ENCODE measurements at places on chromosomes 12 and 14.

DNA sequence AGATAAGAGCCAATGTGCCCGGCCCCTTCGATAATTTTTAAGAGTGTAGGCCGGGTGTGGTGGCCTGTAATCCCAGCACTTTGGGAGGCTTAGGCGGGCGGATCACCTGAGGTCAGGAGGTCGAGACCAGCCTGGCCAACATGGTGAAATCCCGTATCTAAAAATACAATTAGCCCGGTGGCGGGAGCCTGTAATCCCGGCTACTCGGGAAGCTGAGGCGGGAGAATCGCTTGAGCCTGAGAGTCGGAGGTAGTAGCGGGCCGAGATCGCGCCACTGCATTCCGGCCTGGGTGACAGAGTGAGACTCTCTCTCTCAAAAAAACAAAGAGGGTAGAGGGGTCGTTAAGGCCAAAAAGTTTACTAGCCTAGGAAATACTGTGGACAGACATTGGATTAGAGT lies 2.6 kb downstream of the KRAS start:
- DNase-seq, result no peak

GRCh38 chr12:47910486-47910885 lies 5.7 kb upstream of the VDR start:
- DNase-seq, result no peak

DNA sequence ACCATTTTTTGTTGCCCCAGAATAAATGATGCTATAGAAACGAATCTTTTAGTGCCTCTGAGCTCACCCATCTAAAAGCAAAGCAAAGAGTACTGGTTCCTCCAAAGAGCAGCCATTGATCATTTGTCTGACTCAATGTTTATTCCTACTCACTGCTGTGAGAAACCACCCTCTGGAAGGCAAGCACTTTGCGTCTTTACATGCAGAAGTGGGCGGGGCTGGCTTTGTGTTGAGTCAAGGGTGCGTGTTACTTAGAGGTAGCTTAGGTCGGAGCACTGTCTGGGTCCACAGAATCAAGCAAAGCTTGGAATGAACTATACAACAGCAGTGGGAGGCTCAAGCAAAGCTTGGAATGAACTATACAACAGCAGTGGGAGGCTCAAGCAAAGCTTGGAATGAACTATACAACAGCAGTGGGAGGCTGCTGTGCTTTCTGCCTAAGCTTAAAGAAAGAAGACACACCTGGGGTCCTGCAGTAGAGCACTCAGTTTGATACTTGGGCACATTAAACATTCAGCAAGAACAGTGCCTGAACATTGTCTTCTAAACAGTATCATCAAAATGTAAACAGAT lies 77.2 kb upstream of the PRICKLE1 start:
- DNase-seq, result no peak

GRCh38 chr14:84065811-84066210 lies 1464.1 kb upstream of the FLRT2 start:
- DNase-seq, result no peak

GRCh38 chr12:94012071-94012470 lies 136.3 kb upstream of the PLXNC1 start:
- no peak for DNase-seq

- no peak for DNase-seq
Measured at GRCh38 chr14:89167705-89168104, 249.3 kb downstream of the FOXN3 start.

DNA sequence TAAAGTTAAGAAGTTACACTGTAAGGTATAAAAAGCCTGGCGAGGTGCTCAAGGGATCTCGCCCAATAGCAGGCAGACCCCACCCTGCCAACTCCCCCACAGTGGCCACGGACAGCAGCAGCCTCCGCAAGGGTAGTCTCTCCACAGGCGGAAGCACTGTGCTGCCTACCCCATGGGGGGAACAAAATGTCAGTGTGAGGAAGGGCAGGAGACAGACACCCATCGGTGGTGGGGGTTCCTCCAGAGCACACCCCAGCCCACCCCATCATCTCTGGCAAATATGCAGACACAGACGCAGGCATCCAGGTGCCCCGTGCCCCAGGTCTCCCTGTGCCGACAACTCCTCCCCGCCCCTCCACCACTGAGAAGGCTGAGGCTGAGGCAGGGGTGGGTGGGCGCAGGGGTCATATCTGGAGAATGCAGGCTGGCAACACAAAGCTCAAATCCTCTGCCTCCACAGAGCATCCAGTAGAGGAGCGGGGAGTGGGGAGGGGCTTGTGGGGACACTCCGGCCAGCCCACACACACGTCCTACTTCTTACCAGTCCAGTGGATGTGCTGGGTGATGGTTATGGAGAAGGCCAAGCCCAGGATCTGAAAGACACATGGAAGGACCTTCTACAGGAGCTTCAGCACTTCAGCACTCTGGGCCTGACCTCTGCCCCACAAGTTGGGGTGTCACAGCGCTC lies 68.3 kb upstream of the DDX11 start:
- DNase-seq, result no peak

DNA sequence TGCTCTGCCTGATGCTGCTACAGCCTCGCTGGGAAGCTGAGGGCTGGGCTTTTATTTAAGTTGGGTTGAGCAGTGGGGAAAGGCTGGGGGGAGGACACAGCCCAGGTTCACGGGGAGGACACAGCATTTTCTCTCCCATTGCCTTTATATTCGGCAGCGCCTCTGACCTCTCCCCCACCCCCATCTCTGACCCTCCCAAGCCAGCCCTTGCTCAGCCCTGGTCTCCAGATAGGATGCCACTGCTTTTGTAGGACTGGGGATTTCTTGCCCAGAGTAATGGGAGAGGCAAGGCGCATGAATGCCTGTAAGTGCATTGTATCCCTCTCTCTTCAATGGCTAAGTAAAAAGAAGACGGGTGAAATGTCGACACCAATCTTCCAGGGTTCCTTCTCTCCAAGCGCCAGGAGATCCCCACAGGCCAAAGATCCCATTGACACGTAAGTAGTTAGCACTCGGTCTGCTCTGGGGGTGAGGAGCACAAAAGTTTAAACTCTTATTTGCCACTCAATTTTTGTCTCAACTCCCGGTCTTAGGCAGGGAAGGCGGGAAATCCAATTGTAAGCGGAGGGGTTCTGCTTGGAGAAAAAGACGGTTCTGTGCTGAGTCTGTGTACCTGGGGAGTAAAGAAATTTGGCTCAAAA lies 4.6 kb downstream of the HOXC4 start:
- no peak for DNase-seq

GRCh38 chr12:40573024-40573423 lies 119.2 kb upstream of the CNTN1 start:
- DNase-seq, result no peak

GRCh38 chr12:27564612-27565213 lies 40.7 kb downstream of the PPFIBP1 start:
- DNase-seq, result no peak

Data from NCI-H187 (cell line).